ENCODE measurements at places on chromosomes 1 and 21.

DNA sequence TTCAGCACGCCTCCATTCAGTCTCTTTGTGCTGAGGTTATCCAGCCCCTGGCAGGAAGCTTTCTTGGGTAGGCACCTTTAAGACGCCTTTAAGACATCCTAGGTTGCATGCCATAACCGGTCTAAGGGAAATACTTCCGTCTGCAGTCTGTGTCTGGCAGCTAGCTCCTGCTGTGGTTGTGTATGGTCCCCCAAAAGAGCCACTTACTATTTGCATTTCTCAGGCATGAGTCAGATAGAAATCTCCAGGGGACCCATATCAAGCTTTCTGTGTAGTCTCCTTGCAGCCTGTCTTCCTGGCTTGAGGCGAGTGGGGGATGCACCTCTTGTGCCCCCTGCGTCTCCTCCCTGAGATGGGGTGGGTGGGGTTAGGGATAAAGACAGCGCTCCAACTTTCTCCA is 10.0 kb upstream of the RYR2 start:
- no peak for DNase-seq

GRCh38 chr1:172938681-172939080 is 112.1 kb downstream of the TNFSF18 start:
- DNase-seq, result no peak

DNA sequence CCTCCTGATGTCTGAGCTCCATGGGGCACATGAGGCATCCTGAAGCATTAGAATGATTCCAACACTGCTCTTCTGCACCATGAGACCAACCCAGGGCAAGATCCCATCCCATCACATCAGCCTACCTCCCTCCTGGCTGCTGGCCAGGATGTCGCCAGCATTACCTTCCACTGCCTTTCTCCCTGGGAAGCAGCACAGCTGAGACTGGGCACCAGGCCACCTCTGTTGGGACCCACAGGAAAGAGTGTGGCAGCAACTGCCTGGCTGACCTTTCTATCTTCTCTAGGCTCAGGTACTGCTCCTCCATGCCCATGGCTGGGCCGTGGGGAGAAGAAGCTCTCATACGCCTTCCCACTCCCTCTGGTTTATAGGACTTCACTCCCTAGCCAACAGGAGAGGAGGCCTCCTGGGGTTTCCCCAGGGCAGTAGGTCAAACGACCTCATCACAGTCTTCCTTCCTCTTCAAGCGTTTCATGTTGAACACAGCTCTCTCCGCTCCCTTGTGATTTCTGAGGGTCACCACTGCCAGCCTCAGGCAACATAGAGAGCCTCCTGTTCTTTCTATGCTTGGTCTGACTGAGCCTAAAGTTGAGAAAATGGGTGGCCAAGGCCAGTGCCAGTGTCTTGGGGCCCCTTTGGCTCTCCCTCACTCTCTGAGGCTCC is 11.1 kb upstream of the RASSF5 start:
- DNase-seq, result no peak

- no peak for DNase-seq
Observed at GRCh38 chr1:13759072-13759471, 59.1 kb downstream of the PRDM2 start.

- DNase-seq, result no peak
Observed at GRCh38 chr1:86798608-86799291, 94.4 kb downstream of the SH3GLB1 start.

- DNase-seq, result no peak
Observed at GRCh38 chr1:50183378-50184133, 74.8 kb downstream of the ELAVL4 start.

DNA sequence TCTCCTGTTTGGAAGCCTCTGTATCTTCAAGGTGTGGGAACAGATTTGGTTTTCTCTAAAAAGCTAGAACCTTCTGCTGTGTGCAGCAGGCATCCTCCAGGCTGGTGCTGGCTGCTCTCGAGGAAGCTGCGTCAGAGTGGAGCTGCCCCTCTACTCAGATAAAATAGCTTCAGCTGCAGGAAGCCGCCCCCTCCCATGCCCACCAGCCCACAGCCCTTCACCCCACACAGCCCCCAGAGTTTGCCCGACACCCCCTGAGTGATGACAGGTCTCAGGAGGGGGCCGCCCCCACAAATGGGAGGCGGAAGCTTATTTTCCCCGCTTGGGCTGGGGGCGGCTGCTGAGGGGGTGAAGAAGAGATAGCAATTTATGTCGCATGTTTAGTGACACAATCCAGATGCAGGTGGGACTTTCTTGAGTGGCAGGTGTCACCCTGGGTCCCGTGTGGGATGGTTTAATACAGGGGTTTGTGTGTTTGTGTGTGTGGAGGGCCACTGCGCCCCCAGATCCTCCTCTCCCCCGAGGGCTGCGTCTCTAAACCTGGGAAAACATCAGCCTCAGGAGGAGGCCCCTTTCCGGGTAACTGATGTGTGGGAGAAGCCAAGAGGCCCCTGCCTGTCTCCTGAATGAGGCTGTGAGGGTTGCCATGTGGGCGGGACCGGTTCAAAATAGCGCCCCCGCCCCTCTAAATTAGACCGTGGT is 55.4 kb downstream of the STUM start:
- DNase-seq, result no peak

- no peak for DNase-seq
Observed at GRCh38 chr1:41073971-41074370, 52.4 kb upstream of the SLFNL1 start.

- no peak for DNase-seq
Observed at GRCh38 chr21:27164208-27165177, 197.6 kb upstream of the ADAMTS5 start.

- no peak for DNase-seq
Observed at GRCh38 chr1:115544131-115544530, 97.6 kb upstream of the VANGL1 start.

DNA sequence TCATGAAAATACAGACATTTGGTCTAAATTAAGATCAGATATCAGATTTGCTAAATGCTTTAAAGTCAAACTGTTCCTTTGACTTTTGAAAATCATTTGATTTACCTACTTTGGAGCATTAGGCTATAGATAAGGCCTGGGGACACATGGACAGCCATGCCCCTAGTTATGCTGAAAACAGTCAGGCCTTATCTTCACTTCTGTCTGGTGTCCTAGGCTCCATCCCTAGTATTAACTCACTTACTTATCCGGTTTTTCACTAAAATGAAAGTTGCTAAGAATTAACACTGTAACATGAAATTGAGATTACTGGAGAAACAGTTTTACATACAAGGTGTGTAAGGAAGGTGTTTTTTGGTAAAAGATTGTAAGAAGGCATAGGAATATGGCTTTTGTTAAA is 4.5 kb upstream of the CATSPERE start:
- DNase-seq, result no peak

GRCh38 chr1:3019516-3020051 is 1.7 kb upstream of the ACTRT2 start:
- no peak for DNase-seq

- DNase-seq, result no peak
Observed at GRCh38 chr1:232386721-232387510, 243.0 kb downstream of the SIPA1L2 start.

GRCh38 chr1:214506972-214507431 is 44.4 kb downstream of the PTPN14 start:
- DNase-seq, result no peak

DNA sequence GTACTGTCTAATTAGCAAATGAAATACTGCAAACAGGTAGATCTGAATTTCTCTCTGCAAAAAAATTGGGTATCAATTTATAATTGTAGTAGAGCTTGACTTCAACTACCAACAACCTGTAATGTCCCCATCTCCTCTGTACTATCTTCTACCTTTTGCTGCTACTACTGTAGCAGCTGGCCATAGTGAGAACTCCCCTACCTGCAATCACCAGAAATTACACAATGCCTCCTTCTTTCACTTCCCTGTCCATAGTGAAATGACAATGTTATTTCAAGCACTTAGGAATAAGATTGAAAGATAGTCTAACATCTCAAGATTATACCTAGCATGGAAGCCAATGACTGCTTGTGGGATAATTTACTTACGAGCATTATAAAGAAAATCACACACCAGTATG is 100.4 kb downstream of the ACBD6 start:
- no peak for DNase-seq

GRCh38 chr1:1542766-1543705 is 2.6 kb upstream of the TMEM240 start:
- no peak for DNase-seq

DNA sequence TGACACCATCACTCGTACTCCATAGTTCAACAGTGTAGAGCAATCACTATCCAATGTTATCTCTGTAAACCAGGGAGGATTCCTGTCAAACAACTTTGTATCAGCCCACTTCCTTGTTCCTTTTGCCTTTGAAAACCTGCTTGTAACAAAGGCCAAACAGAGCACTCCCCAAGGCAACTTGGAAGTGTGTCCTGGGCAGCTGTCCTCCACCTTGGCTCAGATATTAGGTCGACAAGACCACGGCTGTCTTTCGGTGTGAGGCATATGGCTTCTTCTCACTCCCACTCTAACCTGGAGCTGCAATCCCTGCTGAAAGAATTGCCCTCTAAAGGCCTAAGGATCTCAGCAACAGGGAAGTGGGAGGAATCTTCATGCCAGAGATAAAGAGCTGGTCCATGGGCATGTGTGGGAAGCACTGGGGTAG is 66.7 kb downstream of the ITPKB start:
- no peak for DNase-seq

DNA sequence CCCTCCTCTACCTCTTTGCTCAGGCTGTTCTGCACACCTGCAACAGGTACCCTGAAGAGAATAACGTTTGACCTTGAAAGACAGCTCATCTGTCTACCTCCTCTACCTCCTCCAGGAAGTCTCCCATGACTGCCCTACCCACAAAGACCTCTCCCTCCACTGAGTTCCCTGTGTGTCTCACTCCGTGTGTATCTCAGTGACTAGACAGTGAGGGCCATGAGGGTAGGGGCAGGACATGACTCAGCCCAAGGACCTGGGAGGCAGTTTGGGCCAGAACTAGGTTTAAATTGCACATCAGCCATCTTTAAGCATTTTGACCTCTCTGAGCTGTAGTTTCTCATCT is 32.0 kb upstream of the LRP8 start:
- DNase-seq, result no peak

DNA sequence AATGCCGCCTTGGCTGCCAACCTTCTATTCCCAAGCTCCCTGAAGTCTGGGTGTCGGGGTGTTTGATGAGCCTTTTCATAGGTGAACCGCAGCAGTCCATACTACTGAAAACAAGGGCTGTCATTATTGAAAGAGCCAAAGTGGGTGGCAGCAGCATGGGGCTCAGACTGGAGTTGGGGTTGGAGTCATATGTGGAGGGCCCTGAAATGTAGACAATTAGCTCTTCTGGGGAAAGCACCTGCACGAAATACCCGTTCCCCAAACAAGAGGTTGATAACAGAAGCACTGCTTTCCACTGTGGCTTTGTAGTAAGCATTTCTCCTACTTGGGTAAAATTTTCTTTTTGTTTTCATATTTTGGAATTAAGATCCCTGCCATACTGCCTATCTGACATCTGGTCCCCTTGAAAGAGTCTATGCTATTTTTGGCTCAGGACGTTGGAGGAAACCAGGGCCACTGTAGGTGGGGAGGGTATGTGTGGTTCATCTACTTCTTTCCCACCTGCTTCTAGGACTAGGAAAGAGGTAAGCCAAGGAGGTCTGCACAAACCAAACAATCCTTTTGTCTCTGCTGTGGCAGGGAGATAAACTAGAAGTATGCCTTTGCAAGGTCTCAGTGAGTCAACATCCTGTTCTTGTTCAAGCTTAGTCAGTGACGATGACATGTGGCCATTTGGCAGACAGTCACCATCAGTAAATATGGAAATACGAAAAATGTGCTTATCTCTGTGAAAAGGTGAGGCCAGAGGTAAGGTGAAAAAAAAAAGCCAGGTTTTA is 197.0 kb upstream of the UBE2U start:
- no peak for DNase-seq

DNA sequence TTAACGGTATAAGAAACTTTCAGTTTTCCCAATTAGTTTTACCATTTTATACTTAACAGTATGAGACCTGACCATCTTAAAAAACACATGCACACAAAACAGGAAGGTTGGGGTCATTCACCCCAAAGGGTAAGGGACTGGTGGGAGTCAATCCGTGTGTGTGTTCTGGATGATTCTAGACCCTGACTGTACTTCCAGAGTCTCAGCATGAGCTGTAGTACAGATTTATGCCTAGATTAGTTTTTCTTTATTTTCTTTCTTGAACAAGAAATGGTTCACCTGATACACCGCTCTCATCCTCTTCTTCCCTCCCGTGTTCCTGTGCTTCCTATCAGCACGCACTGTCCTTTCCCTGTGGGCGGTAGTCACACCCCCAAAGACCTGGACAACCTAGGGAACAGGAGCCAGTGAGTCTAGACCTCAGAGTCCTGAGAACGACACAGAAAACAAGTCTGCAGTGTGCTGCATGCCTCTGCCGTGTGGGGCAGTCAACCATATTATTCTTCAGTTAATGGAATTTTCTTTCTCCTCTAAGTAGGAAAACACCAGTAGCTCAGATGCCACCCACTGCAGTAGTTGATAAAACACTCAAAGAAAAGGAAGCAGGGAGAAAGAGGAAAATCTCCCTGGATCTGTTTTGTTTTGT is 38.9 kb upstream of the MRPS6 start:
- DNase-seq, result no peak

DNA sequence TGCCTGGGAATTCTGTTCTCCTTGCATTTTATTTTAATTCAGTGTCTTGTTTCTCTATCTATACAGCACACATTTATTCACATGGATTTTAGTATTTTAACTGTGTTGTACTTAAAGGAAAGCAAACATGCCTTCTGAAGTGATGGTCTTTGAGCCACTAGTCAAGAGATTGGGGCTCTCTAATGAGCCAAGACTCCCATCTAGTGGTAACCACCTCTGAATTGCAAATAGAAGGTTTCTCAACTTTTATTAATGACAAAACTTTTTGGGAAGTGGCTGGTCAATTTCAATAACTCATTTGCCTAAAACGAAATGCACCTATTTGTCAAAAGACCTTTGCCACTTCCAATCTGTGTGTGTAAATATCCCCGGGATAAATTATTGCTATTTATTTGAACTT is 199.6 kb downstream of the LTN1 start:
- no peak for DNase-seq

- no peak for DNase-seq
Observed at GRCh38 chr1:196464480-196464941, 143.7 kb downstream of the KCNT2 start.

DNA sequence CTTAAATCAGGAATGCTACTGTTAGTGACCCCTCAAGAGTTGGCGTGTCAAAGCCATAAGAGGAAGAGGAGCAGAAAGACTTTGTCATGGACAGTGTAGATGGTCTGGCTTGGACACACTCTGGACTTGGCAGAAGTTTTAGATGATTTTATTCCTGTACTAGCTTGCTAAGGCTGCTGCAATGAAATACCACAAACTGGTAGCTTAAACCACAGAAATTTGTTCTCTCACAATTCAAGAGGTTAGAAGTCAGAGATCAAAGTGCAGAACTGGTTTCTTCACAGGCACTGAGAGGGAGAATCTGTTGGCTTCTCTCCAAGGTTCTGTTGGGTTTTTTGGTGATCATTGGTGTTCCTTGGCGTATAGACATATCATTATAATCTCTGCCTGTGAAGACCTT is 869.8 kb upstream of the B3GALT2 start:
- DNase-seq, result no peak

- no peak for DNase-seq
Observed at GRCh38 chr1:216836316-216836715, 113.1 kb upstream of the ESRRG start.

Data from activated CD8-positive, alpha-beta memory T cell treated with anti-CD3 and anti-CD28 coated beads for 48 hours (primary cell).